ENCODE measurements at places on chromosomes 6 and 20.

- no peak for DNase-seq
Observed at GRCh38 chr20:62215020-62215990, 4.8 kb downstream of the HRH3 start.

DNA sequence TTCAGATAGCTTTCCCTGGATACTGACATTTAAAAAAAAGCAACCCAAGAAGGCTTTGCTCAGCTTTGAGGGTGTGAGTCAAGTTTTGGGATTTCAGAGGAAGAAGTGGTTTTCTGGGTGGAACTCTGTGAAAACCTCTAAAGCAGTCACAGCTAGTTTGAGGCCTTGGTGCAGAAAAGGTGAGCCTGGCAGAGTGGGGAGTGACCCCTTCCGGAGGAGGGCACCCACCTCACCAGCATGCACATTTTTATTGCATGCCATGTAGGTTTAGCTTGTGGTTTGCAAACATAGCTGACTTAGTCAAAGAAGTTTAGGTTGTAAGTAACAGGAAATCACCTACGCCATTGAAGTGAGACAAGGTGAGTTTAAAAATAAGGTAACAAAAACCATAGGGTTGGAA lies 146.8 kb upstream of the PMEPA1 start:
- DNase-seq, result no peak

GRCh38 chr20:18613553-18613952 lies 25.7 kb downstream of the DTD1 start:
- no peak for DNase-seq

GRCh38 chr6:138912308-138912707 lies 75.7 kb downstream of the REPS1 start:
- no peak for DNase-seq

DNA sequence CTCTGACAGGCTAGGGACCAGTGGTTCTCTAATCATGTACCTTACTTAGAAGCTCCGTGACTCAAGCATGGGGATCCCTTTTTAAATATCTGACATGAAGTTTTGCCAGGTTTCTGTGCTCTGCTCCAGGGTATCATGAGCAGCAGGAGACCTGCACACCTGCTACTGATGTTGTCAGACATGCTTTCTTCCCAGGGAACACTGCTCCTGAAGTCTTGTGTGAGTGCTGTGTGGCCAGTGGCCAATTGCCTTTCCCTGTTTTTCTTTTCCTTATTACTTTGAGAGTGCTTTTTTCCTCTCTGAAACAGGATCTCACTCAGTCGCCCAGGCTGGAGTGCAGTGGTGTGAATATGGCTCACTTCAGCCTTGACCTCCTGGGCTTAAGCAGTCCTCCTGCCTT lies 26.4 kb downstream of the SLX4IP start:
- no peak for DNase-seq

DNA sequence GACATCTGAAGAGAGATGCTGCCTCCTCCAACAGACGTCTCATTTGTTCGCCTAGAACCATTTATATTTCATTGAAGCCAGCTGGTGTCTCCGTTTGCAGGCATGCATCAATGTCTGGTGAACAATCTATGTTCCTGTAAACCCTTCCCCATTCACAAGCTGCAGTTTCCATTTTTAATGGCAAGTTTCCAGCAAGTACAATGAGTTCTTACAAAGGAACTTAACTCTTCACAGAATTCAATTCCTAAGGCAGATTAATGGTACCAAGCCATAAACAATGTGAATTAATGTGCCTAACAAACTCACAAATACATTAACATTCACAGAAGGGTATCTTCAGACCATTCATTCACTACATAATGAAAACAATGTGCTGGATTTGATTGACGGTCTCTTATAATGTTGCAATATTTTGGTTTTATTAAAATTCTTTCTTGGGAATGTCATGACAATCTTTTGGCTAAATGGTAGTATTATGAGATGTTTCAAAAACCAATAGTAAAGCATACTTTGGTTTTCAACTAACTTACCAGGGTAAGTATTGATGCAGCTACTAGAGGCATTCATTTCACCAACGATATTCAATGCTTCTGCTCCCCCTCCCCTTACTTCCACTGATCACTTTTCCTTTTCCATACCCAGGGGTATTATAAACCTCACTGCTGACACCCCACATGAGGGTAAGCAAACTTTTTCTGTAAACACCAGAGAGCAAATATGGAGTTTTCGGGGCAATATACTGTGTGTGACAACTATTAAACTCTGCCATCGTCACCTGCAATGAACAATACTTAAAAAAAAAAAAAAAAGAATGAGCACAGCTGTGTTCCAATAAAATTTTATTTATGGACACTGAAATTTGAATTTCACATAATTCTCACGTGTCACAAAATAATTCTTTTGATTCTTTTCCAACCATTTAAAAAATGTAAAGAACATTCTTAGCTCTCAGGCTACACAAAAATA lies 4.2 kb downstream of the AKIRIN2 start:
- DNase-seq, result peak; percentile 32

GRCh38 chr6:84428300-84428907 lies 201.0 kb upstream of the CEP162 start:
- no peak for DNase-seq

DNA sequence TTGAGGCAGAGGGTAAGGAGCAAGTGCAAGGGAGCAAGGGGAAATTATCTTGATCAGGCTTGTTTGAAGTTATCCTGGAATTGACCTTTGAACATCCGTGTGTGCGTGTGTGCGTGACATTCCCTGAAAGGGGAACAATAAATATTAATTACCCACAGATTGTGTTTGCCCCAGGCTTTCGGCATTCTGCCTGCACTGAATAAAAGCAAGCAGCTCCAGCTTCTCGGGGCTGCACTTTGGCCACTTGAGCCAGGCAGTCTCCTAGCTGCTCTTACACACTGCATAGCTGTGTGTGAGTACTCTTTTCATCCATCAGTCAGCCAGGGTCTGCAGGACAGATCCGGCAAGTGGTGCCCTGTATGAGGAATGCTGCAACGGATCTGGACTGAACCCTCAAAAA lies 107.7 kb upstream of the BTN3A2 start:
- DNase-seq, result peak; percentile 43

DNA sequence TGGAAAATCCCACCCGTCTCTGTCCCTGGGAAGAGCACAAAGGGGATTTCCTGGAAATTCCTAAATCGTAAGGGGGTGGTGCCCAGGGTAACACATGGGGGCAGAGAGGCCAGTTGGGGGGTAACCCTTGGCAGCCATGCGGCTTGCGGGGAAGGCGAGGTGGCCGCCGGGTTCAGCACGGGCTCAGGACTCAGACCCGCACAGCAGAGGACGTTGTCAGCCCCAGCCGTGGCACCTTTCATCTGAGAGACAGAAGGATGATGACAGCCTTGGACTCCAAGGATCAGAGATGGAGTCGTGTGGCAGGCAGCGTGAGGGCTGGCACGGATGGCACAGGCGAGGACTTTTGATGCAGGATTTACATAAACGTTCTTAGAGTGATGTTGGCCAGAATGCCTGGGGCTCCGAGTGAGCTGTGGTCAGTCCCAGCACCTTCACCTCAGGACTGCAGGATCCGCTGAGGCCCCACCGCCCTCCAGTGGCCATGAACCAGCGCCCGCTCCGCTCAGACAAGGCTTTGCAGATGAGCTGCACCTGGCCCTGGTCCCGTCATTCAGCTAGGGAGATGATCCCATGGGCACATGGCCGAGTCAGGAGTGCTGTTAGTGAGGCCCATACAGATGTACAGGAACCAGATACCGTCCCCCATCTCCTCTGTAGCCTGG lies 190.3 kb downstream of the TAF4 start:
- DNase-seq, result no peak

DNA sequence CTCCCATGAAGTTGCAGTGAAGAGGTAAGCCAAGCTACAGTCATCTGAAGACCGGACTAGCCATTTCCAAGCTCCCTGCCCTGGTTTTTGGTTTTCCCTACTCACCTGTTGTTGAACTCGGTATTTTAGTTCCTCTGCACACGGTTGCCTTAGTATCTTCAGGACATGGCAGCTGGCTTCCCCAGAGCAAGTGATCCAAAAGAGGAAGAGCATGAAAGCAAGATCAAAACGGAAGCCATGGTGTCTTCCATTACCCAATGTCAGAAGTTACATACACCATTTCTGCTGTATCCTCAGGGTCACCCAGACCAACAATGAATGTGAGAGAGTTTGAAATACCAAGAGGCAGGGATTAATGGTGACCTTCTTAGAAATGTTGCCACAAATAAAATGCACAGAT lies 276.6 kb upstream of the CNR1 start:
- DNase-seq, result no peak

DNA sequence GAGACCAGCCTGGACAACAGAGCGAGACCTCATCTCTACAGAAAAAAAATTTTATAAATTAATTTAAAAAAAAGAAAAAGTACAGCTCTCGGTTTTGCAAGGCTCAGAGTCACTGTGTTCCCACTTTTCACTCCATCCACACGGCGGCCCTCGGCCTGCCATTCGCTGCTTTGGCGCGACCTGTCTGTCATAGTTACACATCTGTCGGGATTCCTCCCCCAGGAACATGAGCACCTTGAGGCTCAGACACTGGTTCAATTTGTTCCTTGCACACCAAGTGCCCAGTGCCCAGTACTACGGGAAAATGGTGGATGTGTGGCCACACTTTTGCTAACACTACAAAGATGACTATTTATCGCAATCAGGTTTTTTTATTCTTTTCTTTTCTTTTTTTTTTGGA lies 8.4 kb downstream of the CTSZ start:
- DNase-seq, result no peak

DNA sequence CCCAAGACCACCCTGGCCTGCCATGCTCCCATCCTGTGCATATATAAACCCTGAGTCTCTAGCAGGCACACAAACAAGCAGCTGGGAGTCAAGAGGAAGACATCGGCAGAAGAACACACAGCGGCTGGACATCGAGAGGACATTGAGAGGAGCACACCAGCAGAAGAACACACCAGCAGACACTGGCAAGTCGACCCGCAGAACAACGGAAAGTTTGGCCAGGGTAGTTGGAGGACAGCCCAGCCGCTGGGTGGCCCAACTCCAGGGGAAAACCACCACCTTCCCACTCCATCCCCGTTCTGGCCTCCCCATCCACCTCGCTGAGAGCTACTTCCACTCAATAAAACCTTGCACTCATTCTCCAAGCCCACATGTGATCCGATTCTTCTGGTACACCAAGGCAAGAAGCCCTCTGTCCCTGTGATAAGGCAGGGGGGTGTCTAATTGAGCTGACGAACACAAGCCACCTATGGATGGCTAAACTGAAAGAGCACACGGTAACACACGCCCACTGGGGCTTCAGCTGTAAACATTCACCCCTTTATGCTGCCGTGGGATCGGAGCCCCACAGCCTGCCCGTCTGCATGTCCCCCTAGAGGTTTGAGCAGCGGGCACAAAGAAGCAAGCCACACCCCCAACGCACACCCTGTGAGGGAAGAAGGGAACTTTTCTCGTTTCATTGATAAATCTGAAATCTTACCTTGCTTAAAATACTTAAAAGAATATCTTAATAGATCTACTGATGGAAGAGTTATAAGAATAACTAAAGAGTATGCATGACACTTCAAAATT lies 13.8 kb downstream of the TMX4 start:
- no peak for DNase-seq

DNA sequence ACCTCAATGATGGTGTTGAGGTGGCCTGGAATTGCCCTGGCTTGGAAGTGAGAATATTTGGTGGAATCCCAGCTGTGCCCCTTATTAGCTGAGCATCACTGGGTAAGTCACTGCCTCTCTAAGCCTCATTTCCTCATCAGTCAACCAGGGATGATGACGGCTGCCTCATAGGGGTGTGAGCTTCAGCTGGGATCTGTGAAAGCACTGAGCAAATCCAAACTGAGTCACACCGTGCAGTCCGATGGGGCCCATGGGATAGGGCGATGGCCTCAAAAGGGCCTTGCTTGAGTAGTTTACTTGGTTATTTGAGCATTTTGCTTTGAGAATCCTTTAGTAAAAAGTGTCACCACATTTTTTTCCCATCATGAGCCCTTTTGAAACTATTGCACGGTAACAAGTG lies 1.1 kb downstream of the SLC22A1 start:
- DNase-seq, result no peak

GRCh38 chr20:57685146-57685758 lies 24.6 kb downstream of the PMEPA1 start:
- no peak for DNase-seq

- DNase-seq, result no peak
Observed at GRCh38 chr6:64074981-64075380, 439.4 kb downstream of the PHF3 start.

DNA sequence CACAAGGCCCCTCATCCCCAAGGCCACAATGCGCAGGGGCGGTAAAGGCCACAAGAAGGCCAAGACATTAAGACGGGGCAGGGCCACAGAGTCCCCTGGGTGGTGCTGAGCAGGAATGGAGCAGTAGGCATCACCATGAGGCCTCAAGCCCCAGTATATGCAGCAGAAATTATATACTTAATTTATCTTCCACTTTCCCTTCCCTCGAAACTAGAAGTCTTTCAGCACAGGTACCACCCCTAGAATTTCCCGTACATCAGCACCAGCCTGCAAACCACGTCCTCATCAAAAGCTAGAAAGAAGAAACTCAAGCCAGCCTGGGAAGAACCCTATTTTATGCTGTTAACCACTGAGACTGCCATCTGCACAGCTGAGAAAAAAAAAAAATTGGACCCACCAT lies 89.4 kb downstream of the PLG start:
- DNase-seq, result no peak

DNA sequence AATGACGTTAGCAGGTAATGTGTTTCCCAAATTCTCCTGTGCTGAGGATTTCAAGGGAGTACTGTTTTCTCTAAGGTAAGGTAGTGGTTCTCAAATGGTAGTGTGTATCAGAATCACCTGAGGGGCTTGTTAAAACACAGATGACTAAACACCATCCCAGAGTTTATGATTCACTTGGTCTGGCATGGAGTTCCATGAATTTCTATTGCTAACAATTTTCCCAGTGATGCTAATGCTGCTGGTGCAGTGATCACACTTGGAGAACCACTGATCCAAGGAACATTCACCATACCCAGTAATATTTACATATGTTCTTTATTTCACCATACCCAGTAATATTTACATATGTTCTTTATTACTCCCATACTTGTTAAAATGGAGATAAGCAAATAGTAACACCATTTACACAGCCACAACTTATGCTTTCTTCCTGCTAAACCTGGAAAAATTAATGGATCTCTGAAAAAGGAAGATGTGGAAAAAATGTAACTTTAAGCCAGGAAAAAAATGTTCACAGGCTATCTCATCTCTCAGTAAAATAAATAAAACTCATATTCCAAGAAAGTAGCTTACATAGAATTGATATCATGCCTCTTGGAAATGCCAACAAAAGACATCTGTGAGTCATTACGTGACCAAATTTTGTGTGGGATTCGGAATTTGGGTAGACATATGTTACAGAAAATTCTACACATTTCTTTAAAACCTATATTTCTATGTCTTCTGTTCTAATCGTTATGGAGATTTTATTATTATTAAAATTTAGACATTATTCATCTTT lies 129.5 kb downstream of the MMUT start:
- DNase-seq, result no peak

- no peak for DNase-seq
Observed at GRCh38 chr6:80907831-80908230, 801.4 kb downstream of the BCKDHB start.

DNA sequence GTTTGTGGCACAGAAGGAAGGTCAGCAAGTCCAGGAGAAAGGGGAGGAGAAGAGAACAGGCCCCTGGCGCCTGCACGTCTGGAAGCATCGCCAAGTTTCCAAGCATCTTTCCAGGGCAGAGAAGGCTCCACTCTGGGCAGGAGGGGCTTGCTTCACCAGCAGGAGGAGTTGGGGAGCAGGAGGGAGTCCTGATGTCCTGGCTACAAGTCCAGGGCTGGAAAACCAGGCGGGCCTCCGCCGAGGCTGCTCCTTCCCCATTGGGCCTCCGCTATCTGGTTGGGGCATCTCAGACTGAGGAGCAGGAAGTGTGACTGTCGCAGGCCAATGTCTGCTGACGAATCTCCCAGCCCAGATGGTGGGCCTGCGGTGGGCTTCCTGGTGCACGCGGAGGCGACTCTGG lies 421.9 kb downstream of the PREX1 start:
- no peak for DNase-seq

All from right kidney (tissue), 9 donors.